ENCODE measurements at places on chromosomes 3 and 15. TPM values are rescaled to one million over a fixed set of nuclear protein-coding genes. Genes with fewer than 3 reads are reported as not detected.

- no peak for DNase-seq
Observed at GRCh38 chr3:147554332-147554731, 145.2 kb downstream of the ZIC1 start.

DNA sequence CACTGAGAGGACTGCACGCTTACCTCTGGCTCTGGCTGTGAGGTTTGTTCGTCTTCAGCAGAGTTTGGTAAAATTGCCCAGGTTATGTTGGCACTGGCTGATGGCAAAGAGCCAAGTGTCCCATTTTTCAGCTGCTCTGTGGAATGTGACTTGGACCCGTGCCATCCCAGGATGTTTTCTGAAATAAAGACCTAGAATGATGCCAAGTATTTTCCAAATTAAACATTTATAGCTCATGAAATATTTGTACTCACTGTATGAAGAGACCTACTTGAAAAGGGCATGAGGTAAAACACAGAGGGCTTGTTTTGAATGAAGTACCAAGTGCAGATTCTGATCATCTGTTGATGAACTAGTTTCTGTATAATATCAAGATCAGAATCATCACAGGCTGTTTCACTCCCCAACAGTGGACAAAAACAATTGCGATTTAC, 200.5 kb downstream of the STT3B start:
- peak; percentile 9 for DNase-seq

- peak; percentile 31 for DNase-seq
Observed at GRCh38 chr15:94008104-94009074, 223.0 kb upstream of the MCTP2 start.

DNA sequence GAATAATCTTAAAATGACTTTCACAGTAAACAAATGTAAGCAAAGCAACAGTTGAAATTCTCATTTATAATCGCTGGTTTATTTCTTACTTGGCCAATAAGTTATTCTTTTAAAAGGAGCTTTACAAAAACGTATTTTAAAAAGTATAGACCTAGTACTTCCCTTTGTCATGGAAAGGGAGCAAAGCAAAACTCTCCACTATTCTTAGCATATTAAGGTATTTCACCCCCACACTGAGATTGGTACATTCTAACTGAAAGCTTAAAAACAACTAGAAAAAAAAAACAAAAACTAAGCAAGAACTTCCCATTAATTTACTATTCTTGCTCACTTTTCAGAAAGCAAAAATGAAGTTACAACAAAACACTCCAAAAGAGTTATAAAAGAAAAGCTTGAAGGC, 1.5 kb downstream of the ATG3 start:
- no peak for DNase-seq

- no peak for DNase-seq
Observed at GRCh38 chr15:67690936-67691335, 134.4 kb upstream of the SKOR1 start.

- DNase-seq: no peak
Observed at GRCh38 chr3:126851934-126852333, 131.0 kb upstream of the PLXNA1 start.

GRCh38 chr3:96483781-96484180, 330.6 kb upstream of the EPHA6 start:
- DNase-seq: no peak

DNA sequence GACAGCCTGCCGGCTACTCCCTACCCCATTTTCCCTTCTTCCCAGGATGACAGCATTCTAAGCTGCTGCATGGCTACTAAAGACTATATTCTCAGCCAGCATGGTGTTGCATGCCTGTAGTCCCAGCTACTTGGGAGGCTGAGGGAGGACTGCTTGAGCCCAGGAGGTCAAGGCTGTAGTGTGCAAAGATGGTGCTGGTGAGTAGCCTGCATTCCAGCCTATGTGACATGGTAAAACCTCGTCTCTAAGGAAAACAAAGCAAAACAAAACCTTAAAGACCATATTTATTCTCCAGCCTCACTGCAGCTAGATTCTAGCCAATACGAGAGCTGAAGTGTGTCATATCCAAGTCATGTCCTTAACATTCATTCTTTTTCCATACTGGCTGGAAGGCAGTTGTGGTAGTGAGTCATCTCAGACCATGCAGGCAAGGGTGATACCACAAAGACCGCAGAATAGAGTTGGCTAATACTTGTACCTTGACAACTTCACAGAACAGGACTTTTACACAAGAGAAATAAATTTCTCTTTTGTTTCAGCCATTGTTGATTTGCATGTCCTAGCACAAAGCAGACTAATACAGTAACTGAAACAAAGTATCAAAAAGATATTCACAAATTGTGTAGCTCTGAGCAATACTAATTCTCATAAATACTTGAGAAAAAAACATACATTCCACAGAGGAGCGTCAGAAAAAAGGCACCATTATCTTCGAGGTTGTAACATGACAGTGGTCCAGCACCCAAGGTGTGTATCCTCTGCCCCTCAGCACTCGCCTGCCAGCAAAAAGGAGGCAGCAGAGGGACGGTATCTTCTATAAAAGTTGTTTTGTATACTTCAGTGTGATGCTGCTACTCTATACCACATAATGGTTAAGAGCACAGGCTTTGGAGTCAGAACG, 14.8 kb downstream of the PBRM1 start:
- no peak for DNase-seq

GRCh38 chr15:52636459-52636858, 42.7 kb downstream of the ATOSA start:
- DNase-seq: no peak

DNA sequence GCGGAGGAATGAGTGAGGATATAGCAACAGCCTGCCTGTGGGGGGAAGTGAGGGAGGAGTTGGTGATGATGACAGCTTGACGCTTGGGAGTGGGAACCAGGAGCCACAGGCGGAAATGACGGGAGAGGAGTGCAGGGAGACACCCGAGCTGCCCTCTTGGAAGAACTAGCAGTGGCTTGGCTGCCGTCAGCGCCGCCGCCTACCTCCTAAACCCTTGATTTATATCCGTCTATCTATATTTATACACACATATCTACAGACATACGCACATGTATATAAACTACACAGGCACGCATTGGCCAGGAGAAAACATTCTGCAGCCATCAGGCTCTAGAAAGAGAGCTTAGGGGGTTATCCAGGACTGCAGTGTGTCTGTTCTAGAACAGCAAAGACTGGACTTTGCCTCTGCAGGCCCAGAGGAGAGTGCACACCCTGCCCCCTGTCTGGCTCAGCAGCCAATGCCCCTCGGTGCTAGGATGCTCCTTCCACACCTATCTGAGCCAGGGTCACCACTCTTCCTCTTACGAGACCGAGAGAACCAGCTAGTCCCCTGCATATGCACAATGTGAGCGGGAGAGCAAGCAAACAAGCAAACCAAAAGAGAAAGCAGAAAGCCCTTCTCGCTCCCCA, 45.3 kb upstream of the MAGEF1 start:
- DNase-seq: peak; percentile 26

DNA sequence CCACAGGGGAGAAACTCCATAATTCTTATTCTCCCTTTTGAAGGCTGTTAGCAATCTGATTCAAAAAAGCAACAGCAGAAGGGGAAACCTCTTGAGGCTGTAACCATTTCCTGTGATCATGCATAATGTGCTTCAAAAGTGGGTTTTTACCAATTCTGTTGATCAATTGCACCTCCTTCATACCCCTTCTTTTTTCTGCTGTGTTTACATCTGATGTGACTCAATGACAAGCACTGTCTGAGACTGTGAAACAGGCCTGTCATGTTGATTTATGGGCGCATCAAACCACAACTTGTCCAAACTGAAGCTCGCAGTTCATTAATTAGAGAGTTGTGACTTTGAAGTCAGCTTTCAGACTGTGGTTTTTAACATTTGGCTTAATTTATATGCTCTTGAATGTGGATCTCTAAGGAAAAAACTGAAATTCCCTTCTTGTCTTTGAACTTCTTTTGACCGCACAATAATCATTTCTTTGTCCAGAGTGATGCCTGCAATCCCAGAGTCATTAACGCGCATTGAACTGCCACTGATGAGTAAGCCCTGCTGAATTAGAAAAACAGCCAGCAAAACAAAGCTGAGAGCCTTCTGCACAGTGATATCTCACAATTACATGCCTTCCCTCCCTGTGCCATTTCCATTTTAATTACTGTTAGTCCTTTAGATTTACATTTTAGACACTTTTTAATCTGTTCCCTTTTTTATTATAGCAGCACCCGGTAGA, 532.8 kb downstream of the FOXP1 start:
- DNase-seq: no peak

DNA sequence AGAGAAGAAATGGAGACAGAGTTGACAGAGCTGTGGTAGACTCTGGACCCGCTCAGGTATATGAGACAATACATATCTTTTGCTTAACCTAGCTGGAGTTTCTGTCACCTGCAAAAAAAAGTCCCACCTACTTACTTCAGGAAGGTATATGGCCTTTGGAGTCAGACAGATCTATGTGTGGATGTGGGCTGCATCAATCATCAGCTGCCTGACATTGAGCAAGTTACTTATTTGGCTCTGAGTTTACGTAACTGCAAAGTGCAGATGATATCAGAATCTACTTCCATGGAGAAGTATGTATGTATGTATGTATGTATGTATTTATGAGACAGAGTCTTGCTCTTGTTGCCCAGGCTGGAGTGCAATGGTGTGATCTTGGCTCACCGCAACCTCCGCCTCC, 124.3 kb downstream of the MYLK start:
- no peak for DNase-seq

DNA sequence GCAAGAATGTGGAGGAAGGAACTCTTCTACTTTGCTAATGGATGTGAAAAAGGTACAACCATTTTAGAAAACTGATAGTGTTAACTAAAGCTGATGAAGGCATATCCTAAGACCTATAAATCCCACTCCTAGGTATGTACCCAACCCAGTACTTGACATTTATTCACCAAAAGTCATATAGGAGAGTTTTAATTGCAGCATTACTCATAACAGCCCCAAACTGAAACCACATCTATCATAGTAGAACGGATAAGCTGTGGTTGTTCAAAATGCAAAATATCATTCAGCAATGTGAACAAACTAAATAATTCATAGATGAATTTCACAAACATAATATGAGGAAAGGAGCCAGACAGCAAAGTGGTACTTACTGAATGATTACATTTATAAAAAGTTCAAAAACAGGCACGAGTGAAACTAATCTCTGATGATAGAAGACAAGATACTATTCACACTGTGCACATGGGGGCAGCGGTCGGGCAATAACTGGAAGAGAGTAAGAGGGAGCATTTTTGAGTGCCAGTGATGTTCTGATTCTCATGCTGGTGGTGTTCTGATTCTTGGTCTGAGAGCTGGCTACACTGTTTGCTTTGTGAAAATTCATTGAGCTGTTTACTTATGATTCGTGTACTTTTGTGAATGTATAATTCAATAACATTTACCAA, 34.3 kb downstream of the GOLIM4 start:
- no peak for DNase-seq

DNA sequence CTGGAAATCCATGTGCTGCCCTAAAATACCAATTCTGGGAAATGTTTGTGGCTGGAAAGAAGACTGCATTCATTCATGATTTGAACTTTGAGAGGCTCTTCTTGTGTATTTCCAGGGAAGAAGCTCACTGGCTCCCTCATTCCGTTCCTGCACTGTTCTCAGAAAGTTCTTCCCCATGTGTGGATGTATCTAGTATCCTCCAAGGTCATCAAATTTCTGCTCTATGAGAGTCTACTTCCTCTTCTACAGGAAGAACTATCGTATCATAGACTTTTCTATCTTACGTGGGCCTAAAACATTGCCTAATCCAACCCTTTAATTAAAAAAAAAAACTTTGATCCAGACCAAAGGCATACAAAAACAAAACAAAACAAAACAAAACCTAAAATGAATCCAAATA, 2.9 kb downstream of the CCR3 start:
- DNase-seq: no peak

DNA sequence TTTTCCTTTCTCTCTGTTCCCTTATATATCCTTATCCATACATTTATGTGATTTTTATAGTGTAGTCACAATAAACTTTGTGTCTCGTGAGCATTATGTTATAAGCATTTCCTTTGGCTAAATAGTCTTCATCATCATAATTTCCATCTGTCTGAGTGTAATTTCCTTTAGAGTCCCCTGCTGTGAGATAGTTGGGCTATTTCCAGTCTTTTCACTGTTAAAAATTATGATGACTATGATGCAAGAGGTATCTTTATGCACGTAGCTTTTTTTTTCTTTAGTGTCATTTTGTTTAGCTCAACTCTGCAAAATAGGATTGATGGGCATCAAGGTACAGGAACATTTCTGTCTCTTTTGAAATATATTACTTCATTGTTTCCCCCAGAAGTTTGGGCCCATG, 26.9 kb upstream of the CA12 start:
- no peak for DNase-seq

DNA sequence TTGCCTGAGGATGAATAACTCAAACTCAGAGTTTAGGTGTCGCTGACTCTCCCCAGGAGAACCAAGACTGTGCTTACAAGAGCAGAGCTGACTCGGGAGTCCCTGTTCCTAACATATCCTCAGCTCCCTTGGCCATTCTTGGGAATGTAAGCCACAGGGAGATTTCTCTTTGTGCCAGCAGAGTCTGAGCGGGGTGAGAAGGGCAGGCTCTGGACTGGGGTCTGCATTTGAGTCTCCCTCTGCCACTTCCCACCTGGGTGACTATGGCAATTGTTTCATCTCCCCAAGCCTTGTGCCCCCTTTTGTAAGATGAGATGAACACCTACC, 126.0 kb downstream of the ADAMTS17 start:
- DNase-seq: no peak

DNA sequence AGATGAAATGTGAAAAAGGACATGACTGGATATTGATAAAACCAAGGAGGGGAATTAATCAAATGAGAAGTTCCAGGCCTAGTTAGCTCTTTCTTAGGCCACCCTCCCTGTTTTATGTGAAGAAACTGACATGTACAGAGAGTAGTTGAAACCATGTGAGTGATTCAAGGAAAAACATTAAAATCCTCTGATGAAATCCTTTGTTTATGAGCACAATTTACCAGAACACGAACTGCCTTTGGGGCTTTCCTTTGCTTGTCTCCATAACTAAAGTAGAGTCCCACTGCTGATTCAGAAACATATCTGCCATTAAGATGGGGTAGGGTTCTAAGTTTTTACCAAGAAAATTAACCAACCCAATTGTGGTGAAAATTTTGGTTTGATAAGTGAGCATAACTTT, 558.3 kb downstream of the NR2F2 start:
- DNase-seq: no peak

- DNase-seq: no peak
Observed at GRCh38 chr15:65981837-65982626, 112.7 kb downstream of the RAB11A start.

GRCh38 chr3:178288074-178288473, 248.2 kb upstream of the KCNMB2 start:
- DNase-seq: no peak

DNA sequence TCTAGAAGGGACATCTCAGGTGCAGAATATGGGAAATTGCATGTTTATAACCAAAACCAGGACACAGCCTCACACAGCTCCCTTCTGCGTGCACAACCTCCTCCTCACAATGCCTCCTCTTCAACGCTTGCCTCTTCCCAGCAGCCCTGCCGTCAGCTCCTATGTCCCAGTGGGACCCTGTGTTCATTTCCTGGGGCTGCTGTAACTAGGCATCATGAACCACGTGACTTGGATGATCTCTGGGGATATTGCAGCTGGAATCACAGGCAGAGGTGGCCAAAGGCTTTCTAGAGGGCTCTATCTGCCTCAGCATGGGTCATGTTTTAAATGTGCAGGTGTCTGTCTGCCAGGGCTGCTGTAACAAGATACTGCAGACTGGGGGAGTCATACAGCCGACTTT, 375.3 kb downstream of the OCA2 start:
- DNase-seq: no peak

The DUOXA2 gene
- total RNA-seq: not detected

The CACNA2D2 gene
- 1.5 TPM for total RNA-seq

The TF gene
- total RNA-seq: 11.4 TPM

The PGBD4 gene
- 2.1 TPM for total RNA-seq

The DNAJB8 gene
- not detected for total RNA-seq

The LRRC15 gene
- total RNA-seq: not detected

The SNX22 gene
- 19.9 TPM for total RNA-seq

The NMNAT3 gene
- 19.4 TPM for total RNA-seq

The PLCB2 gene
- 16.9 TPM for total RNA-seq

The CD96 gene
- 0.84 TPM for total RNA-seq
